Germinal center (tissue), 1 donor: ENCODE measurements at places on chromosomes 11 and 22.

DNA sequence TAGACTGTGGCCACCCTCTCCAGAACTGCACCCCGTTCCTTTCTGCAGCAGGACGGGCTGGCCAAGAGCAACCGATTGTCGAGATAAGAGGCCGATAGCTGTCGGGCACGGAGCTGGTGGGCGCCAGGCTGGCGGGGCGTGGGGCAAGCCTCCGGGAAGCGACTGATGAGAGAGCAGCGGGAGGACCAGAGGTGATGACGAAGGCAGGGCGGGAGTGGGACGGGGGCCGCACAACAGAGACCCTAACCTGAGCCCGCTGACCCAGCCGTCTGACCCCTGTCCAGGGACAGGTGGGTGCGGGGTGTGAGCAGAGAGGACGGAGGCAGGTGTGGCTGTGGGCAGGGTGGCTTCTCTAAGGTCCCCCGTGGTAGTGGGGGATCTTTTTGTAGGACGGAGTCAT is 7.3 kb upstream of the BRSK2 start:
- DNase-seq: no peak

GRCh38 chr11:12167061-12168000 is 56.9 kb downstream of the MICAL2 start:
- no peak for DNase-seq

DNA sequence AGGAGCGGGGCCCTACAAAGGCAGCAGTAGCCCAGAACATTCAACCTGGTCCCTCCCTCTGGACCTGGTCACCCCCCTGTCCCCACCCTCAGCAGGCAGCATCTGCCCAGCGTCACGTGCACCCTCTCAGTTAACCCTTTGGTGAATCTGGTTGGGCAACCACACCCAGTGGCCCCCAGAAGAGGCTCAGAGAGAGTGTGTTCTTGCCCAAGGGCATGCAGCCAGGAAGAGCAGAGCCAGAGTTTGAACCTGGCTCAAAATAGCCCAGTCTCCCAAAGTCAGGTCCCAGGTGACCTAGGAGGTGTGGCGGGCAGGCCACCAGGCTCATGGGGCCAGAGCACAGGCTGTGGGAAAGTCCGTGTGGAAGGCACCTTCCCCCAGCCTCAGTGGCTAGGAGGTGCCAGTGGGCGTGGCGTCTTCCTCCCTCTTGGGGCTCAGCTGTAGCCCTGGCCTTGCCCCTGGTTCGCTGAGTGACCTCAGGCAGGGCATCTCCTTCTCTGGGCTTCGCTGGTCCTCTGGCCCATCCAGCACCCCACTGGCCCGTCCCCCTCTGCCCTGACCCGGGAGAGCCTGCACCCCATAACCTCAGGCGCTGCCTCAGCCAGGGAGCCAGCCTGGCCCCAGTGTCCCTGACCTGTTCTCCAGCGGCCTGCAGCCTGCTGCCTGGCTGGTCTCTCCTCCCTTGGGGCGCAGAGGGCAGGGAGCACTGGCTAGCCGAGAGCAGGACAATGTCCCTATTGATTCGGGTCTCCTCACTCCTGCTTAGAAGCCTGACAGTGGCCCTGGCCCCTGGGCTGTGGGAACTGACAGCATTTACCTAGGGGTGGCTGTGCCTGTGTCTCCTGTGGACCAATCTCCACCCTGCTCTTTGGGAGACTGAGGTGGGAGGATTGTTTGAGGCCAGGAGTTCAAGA is 7.0 kb downstream of the ALDH3B1 start:
- no peak for DNase-seq

GRCh38 chr11:31964181-31964580 is 126.7 kb upstream of the RCN1 start:
- DNase-seq: no peak

DNA sequence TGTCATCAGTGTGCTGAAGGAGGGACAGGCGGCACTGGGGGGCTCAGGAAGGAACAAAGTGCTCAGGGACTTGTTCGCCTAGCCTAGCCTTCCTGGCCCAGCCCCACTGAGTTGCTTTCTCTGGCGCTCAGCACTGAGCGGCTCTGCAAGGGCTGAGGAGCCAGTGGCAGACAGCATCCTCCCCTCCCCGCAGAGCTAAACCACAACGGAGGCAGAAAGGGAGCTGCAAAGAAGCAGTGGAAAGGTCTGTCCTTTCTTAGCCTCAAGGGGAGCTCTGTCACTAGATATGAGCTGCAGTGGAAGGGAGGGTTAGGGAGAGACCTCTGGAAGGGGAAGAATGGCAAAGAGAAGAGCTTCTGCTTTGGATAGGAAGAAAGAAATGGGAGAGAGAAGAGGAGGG is 89.7 kb upstream of the PHOX2A start:
- DNase-seq: no peak

DNA sequence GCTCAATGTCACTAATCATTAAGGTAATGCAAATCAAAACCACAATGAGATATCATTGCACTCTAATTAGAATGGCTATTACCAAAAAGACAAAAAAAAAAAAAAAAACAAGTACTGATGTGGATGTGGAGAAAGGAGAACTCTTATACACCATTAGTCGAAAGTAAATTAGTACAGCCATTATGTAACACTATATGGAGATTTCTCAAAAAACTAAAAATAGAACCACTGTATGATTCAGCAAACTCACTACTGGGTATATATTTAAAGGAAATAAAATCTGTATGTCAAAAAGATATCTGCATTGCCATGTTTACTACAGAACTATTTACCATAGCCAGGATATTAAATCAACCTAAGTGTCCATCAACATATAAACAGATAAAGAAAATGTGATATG is 265.4 kb upstream of the ARHGAP20 start:
- no peak for DNase-seq

GRCh38 chr11:134951305-134951700 is 539.3 kb upstream of the B3GAT1 start:
- DNase-seq: no peak

DNA sequence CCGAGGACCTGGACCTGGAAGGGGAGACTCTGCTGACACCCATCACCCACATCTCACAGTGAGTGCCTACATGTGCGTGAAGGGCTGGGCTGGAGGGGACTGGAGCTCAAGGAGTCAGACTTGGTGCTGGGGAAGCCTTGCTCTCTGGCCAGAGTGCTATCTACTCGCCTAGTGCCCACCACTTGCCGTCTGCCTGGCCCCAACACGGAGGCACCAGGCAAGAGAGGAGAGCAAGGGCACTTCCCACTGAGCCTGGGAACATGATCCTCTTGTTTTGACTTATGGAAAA is 37.8 kb downstream of the KCNQ1OT1 start:
- DNase-seq: no peak

DNA sequence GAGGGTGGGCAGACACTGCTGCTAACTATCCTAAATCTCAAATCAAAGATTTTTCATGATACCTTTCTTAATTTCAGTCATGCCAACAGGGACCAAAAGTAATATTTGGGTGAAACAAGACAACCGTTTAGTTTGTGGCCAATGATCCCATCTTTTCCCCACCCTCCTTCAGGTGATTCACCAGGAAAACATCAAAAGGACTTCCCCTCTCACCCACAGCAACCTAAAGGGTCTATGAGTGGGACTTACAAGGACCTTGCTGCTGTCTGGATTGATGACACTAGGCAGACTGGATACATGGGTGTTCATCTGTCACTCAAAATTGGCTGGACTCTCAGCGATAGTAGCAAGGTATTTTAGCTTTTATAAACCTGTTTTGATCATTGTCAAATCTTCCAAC is 62.0 kb upstream of the ZC3H12C start:
- no peak for DNase-seq

GRCh38 chr11:1436468-1437039 is 46.8 kb downstream of the BRSK2 start:
- DNase-seq: no peak

DNA sequence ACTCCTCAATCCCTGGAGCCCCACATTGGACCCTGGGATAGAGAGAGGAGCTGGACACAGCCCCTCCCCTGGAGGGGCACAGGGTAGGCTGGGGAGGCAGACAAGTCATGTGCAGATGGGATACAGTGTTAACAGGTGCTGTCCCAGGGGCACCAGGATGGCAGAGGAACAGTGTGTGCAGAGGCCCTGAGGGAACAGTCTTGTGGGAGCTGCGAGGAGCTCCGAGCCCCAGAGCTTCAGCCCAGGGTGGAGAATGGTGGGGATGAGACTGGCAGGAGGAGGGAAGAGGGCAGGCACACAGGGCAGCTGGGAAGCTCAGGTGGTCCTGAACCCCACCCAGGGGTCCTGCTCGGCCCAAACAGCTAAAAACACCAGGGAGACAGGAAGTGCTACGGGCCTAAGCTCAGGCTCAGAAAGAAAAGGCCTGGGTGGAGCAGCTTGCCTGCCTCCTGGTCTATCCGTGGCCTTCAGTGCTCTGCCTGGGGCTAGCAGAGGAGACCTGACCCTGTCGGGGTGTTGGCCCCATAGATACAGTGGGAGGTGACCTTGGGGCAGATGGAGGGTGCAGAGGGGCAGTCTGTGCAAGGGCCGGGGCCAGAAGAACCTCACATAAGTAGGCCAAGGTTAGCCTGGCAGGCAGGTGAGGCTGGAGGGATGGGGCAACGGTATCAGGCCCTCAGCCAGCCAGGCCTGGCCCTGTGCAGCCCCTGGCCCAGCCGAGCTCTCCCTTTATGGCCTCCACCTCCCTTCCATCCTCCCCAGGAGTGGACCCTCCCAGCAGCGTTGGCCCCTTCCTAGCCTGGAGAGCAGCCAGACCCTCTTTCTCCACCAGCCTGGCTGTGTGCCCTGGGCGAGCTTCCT is 15.4 kb downstream of the CAPN5 start:
- DNase-seq: no peak

DNA sequence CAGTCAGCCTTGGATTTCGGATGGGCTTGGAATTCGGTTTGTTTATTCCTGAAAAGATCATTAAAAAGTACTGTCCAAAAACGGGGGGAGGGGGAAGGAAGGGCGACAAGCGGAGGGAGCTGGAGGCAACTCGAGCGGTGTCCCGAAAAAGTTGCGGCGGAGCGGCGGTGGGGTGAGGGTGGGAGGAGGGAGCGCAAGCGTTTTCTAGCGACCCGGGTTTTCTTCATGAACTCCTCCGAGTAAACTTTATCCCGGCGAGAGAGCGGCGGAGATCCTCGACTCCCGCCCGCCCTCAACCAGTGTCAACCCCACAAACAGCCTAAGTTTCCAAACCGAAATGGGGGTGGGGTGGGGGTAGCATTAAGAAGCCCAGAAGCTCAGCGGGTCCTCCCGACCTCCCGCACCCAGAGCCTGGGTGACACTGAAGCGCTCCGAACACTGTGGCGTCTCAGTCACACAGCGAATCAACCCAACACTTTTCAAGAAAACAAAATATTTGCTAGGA is 133.0 kb upstream of the C11orf58 start:
- DNase-seq: no peak

DNA sequence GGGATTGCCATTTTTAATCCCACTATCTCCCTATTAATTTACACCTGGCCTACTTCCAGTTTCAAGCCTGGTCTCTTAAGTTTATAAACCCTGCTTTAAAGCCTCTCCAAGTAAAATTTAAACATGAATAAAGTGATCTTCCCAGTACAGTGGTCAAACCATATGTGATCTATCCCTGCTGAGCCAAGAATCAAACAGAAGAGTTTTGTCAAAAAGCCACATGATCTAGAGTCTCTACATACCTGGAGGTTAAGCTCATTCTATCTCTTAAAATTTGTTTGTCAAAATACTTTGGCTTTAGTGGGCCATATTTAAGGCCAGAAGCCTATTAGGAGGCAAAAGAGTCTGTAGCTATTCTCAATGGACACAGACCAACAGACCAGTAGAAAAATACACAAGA is 42.9 kb upstream of the DDI1 start:
- DNase-seq: no peak

DNA sequence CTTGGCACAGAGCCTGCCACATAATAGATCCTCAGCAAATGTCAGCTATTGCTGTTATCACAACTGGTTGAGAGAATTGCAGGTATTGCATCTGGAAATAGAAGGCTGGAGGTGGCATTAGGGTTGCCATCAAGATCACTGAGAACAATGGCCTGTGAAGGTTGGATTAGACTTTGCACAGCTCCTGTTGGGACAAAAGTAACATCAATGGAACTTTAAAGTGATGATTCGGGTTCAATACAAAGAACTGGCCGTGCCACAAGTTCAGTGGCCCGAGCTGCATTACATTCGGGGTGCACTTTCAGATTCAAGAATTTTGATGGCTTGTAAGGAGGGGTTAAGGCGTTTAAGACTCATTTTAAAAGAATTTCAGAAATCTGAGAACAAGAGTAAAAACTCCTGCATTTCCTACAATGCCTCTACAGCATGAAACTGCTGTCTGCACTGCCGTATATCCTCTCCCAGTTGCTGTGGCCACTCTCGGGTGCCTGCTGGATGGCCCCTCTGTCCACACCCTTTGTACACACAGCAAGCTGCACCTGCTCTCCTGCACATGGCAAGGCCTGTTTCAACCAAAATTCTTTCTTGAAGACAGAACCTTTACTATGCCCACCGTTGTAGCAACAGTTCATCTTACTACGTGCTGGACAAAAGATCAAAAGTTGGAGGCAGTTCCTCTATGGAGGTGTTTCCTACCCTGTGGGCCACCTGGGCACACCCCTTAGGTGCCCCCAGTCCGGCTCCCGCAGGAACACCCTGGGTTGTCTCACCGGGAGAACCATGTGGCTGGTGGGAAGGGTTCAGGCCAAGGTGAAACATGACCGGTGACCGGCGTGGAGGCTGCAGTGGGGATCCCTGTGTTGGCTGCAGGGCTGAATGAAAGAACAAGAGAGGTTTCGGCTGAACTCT is 17.5 kb upstream of the SHANK2 start:
- DNase-seq: no peak
